ENCODE measurements at places on chromosomes 6 and 20.

DNA sequence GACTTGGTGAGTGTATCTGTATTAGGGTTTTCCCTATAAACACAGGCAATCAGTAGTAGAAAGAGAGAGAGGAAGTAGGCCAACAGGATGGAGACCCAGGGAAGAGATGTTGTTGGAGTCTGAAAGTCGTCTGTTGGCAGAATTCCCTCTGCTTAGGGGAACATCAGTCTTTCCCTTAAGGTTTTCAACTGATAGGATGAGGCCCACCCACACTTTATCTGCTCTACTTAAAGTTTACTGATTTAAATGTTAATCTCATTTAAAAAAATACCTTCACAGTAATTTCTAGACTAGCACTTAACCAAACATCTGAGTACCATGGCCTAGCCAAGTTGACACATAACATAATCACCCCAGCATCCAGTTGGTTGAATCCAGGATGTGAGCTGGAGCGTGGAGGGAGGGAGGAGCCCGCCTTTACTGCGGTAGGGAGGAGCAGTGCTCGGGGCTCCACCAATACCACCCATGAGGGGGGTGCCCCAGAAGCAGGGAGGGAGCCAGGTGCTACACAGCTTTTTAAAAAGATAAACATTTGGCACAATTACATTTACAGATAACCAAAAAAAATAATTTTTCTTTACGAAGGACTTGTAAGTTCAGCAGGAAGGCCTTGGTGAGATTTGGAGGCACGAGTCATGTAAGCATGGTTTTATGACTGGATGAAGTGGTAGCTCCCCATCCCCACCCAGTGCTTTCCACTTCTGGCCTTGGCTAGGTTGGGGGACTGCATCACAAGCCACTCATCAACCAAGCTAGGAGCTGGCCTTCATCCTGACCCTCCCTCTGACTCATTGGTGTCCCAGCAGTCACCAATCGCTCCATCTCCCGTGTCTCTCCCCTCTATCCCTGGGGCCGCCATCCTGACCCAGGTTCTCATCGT is 18.4 kb upstream of the SNX9 start:
- no peak for DNase-seq

DNA sequence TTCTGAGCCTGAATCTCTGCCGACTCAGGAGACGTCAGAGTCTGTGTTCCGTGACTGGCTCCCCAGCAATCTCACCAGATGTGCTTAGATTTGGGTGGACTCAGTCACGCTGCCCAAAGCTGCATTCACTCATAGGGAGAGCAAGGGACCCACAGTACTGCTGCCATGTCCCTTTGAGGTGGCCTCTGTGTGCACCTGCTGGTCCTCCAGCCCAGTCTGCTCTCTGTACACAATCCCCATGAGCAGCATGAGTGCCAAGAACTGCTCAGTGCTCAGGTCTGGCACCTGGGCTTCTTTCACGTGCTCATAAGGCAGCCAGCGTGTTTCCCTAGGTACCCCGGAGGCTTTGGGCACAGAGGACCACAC is 44.2 kb upstream of the TIAM2 start:
- no peak for DNase-seq

DNA sequence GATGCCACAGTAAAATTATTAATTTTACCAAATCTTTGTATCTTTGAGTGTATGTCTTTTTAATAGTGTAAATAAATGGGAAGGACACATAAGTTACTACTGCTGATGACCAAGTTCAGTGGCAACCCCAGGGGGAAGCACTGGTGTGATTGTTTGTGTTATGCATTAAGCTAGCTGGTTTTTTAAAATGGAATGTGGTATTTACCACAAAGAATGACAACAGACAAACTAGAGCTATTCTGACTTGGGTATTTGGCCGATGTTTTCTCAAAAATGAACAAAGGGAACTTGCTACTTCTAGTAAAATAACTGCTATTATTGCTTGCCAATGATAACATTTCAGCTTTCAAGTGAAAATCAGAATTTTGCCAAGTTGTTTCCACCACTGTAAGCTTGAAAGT is 2.9 kb downstream of the FNDC1 start:
- DNase-seq = no peak

DNA sequence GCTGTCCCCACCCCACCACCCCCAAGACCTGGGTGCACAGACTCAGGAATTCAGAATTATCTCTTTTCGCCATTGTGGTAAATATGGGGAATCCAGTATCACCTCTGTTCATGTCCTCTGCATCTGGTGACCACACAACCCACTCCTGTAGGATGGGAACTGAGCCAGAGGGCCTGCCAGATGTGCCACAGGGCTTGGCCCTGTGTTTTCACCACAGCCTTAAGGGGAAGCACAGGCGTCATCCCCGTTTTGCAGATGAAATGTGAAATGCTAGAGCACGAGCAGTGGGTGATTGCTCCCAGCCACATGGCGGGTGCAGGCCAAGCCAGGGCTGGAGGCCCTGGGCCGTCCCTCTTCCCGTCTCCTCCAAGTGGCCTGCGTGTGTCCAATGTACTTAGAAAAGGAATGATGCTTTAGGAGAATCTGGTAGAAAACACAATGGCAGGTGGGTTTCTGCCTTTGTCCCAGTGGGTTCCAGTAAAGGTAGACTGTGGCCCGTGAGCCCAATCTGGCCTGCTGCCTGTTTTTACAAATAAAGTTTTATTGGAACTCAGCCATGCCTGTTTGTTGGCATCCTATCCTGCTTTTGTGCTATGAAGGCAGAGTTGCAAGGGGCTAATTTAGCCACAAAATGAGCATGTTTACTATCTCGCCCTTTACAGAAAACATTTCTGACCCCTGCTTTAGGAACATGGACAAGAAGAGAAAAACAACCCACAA is 309.2 kb downstream of the CDH4 start:
- no peak for DNase-seq

DNA sequence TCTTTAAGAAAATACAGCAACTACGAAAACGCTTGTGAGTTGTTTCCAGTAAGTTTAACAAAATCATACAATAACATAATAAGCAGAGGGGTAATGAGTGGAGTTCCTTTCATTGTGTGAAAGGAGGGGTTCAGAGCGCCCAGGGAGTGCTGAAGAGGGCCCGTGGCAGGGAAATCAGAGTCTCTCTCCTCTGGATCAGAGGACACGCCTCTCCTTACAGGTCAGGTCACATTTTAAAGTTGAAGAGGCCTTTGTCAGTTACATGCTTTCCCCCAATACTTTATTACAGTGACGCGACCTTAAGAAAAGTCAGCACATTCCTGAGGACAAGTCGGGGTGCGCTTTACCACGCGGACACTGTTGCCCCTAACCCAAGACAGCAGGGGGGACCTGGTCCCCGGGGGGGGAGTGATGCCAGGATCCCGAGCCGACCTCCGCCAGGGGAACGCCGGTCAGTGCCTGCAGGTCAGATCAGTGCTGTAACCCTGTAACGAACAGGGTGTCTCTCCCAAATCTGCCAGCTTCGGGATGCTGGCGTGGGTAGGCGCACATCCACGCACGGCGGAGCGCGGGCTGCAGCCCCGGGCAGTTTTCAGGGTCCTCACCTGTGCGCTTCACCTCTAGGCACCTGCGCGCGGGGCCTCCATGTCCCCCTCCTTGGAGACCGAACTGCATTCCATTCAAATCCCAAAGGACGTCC is 848 bp downstream of the DACT2 start:
- no peak for DNase-seq

DNA sequence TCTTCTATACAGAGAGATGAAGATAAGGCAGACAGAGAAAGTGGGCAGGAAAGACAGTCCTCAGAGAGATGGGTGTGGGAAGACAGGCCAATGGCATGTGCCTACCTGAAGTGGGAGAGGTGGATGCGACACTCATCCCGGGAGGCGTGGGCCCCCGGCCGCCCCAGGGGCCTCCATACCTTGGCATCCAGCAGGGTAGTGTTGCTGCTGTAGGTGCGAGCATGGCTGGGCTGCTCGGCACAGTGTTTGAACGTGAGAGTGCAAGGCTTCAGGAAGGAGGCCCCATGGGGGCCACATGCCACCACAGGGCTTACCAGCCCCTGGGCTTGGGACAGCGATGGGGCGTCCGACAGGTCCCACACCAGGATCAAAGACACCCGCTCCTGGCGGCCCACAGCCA is 5.2 kb downstream of the UNC5CL start:
- DNase-seq = no peak

- no peak for DNase-seq
Measured at GRCh38 chr20:48597521-48598302, 230.1 kb downstream of the PREX1 start.

DNA sequence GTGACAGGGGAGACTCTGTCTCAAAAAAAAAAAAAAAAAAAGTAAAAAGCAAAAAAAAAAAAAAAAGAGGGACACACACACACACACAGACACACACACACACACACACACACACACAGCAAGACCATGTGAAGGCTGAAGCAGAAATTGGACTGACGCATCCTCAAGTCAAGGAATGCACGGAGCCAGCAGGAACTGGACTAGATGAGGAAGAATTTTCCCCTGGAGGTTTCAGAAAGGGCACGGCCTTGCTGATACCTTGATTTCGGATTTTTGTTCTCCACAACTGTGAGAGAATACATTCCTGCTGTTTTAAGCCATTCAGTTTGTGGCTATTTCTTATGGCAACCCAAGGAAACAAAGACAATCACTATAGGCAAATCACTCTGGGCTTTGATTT is 176.9 kb upstream of the SALL4 start:
- no peak for DNase-seq

DNA sequence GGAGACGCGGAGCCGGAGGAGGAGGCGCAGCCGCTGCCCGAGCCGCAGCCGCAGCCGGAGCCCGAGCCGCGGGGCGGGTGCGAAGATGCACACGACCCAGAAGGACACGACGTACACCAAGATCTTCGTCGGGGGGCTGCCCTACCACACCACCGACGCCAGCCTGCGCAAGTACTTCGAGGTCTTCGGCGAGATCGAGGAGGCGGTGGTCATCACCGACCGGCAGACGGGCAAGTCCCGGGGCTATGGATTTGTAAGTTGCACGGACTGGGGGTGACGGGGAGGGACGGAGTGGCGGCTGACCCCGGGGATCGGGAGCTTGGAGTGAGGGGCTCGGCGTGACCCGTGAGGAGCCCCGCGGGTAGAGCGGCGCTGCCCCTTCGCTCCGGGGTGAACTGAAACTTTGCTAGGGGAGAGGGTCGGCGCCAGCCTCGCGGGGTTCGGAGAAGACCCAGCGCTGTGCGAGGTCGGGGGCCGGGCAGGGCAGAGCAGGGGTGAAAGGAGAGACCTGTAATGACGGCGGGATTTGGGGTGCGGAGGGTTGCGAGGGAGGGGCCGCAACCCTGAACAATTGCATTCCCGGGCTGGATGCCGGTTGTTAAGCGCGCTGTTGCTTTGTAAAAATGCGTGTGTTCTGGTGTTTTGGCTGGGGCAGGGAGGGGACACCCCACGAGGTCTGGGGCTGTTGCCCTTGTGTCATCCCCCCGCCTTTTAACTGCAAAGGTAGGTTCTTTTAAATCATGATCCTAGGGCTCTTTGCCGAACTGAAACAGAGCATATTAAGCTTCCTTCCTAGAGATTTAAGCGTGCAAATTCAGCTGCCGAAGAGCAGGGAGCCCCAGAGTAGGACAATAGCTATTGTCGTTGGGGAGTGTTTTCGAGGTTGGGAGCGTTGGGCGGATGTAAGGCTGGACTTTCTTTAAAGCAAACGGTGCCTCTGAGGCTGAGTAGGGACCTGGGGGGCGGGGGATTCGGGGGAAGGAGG is 628 bp downstream of the RBM24 start:
- peak; percentile 60 for DNase-seq

DNA sequence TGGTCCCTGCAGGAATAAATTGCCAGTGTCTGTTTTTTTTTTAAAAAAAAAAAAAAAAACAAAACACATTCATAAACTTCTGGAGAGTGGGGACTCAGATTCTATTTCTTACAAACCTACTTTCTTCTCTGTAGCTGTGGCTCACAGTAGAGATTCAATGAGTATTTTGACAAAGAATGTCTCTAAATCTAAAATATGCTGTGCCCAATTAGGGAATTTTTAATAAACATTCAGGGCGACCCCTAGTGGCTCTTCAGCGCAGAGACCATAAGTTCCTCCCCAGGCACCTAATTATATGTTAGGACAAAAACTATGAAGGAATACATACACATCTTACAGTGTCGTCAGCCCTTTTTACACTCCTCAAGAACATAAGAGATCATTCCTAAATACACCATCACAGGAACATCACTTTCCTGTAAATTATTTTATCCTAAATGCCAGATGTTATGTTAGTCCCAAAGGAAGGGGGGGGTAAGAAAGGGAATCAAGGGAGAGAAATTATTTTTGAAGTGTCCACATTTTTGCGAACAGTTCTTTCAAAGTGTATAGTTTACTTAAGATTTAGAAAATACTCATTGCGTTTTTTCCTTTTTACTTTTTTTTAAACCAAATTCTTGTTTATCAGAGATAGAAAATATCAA is 21.8 kb upstream of the NAA20 start:
- peak; percentile 82 for DNase-seq

- DNase-seq = no peak
Measured at GRCh38 chr6:94175465-94175864, 756.1 kb upstream of the EPHA7 start.

DNA sequence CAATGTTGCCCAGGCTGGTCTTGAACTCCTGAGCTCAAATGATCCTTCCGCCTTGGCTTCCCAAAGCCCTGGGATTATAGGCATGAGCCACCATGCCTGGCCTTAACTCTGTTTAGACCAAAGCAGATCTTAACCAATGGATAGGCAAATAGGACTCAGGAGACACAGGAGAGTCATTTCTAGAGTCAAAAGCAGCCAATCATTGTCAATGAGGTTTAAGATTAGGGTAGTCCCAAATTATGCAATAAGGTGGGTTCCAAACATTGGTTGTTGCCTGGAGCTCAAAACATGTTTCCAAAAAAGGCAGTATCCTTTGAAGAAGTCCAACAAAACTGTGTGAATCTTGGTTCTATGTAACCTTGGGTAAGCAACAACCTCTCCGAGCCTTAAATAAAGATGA is 95.7 kb upstream of the JARID2 start:
- DNase-seq = no peak

DNA sequence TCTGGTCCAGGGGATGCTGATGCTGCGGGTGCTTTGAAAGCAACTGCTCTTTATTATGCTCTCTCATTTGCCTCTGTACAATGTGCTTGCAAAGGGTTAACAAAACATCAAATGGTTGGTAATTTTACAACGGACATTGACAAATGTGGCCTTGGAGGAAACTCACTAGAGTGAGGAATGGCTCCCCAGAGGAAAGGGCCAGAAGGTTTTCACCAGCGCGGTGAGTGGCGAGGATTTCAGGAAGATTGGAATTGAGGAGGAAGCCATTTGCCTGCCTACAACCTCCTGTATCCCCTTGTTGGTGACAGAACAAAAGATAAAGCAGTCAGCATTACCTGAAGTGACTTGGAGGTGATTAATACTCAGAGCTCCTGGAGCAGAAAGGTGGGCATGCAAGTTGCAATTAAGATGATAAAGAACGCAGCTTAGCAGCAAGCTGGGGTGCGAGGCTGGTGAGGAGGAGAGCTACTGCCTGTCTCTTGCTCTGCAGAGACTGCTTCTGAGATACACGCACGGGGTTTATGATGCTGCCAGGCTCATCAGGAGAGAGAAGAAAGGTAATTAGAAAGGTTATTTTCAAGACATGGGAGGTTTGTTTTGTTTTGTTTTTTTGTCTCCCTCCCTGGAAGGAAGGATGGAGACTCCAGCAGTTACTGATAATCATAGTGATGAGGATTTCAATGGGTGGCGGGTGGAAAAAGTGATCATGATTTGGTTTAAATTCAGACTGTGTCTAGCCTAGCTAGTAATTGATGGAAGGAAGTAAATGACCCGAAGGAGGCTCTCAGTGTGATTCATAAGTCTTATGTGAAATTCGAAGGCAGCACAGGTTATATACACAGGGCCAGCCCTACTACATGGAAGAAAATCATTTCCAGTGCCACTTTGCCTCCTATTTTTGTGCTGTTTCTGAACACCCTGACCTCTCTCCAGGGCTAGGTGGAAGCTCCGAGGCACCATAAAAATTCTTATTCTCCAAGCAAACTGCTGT is 141.6 kb upstream of the DTNBP1 start:
- no peak for DNase-seq
